Breast epithelium (tissue), 4 donors: ENCODE measurements at places on chromosomes 12 and 14. TPM values are rescaled to one million over a fixed set of nuclear protein-coding genes. Genes with fewer than 3 reads are reported as not detected.

- H3K36me3 ChIP-seq = no peaks in the 10 kb centered on the region
- DNase-seq = no peak
- H3K27me3 ChIP-seq = peaks cover 51% of the 10 kb centered on the region
Measured at GRCh38 chr14:95763875-95764274, 50.0 kb upstream of the TCL1A start.

GRCh38 chr14:85534458-85535293 is 4.7 kb downstream of the FLRT2 start:
- DNase-seq = no peak
- H3K27me3 ChIP-seq = peaks cover 47% of the 10 kb centered on the region
- no peaks in the 10 kb centered on the region for H3K4me1 ChIP-seq
- H3K36me3 ChIP-seq = no peaks in the 10 kb centered on the region
- H3K27ac ChIP-seq = no peak overlapping the region

DNA sequence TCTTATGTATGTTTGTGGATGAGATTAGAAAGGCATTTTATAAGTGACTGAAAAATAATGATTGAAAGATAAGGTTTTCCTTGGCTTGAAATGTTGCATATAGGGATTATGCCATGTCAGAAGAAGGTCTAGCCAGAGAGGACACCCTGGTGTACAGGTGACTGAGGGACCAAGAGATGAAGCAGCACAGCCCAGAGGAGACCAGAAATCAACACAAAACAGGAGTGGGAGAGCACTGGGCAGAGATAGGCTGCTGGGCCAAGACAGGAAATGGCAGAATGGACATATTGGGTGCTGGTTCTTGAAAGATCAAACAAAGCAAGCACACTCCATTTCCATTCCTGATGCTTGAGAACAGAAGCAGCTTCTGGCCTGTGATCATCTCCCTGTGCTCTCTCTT is 24.4 kb upstream of the FRMD6 start:
- no peaks in the 10 kb centered on the region for H3K36me3 ChIP-seq
- no peaks in the 10 kb centered on the region for H3K4me1 ChIP-seq
- no peak overlapping the region for H3K4me3 ChIP-seq
- H3K27me3 ChIP-seq = no peaks in the 10 kb centered on the region
- DNase-seq = no peak
- no peak overlapping the region for H3K27ac ChIP-seq

DNA sequence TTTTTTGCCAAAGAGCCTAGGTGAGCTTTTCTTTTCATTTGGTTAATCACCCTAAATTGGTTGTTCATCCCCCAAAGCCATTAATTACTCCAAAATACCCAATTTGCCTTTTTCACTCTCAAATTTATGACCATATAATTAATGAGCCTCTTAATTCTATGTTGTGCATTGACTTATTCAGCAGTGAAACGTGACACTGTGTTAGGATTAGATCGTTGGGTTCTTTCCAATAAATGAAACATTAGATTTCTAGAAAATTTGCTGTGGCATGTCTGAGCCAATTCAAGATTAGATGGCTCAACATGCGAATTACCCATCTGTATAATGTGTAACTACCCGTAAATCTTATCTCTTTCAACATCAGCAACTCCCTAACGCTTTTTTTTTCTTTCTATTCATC is 273.4 kb downstream of the BMP4 start:
- no peak overlapping the region for H3K27ac ChIP-seq
- H3K27me3 ChIP-seq = no peaks in the 10 kb centered on the region
- no peaks in the 10 kb centered on the region for H3K36me3 ChIP-seq
- DNase-seq = no peak

DNA sequence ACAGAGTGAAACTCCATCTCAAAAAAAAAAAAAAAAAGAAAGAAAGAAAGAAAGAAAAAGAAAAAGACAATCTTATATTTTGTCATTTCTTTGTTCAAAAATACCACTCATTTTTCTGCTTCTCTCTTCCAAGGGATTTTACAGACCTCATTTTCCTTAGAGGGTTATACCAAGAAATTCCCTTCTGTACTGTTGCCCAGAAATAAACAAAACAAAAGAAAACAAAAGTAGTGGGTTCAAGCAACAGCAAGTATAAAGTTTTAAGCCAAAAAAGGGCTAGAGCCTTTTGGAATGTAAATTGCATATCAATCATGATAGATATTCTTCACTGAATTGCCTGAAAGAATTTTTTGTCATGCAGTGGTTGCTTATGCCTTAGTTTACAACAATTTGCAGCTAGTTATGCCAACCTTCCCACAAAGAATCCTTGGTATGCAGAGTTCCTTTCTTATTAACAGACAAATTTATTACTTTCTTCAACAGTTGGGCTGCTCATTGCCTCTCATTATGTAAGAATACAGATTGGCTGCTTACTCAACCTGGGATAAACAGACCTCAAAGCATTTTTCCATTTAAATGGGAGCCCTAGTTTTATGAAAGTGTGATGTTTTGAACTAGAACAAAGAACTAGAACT is 129.1 kb upstream of the PPFIA2 start:
- no peak for DNase-seq
- H3K4me3 ChIP-seq = no peak overlapping the region
- H3K36me3 ChIP-seq = no peaks in the 10 kb centered on the region
- no peaks in the 10 kb centered on the region for H3K4me1 ChIP-seq

DNA sequence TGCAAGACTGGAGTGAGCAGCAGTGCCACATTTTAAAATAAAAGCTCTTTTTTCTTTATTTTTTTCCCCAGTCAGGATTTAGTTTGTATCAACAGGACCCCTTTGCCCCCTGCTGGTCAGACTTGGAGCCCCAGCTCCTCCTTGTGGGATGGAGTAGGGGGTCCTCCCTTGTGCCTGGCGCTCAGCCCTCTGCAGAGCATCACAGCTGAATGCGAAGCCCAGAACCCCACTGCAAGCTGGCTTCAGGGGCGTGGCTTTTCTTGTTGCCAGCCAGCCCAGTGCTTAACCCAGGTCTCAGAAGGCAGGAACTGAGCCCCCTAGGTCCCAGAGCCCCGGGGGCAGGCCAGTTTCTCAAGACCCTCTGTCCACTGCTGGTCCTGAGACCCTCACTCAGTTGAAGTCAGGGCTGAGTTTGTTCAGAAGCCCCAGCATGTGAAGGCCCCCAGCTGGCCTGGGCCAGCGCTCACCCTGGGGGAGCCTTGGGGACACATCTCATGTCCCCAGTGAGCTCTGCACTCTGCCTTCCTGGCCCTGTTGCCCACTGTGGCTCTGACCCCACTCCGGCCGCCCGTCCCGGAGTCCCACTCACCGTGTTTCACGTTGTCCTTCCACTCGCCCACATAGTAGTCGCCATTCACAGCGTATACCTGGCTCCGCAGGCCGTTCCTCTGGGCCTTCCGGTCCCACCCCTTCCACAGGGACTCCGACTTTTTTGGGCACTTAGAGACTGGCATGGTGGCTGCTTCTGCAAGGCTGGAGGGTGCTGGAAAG is 519 bp downstream of the MORN3 start:
- no peak overlapping the region for H3K4me3 ChIP-seq
- H3K4me1 ChIP-seq = peaks cover 9% of the 10 kb centered on the region
- H3K27ac ChIP-seq = no peak overlapping the region
- no peaks in the 10 kb centered on the region for H3K36me3 ChIP-seq
- H3K27me3 ChIP-seq = no peaks in the 10 kb centered on the region

DNA sequence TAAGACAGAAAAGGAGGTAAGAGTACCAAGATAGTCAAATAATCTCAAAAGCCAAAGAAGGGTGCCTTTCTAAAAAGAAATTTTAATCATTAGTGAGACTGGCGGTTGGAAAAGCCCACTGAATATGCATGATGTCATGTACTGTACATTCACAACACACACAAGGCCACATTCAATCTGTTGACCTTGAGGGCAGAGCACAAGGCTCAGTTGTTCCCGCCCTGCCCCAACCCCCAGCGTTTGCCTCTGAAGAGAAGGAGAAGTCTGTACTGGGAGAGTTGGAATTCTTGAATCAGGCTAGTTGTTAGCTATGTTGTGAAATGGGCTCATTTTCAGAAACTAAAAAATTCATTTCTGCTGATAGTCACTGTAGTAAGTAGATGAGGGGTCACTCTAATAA is 50.2 kb upstream of the NID2 start:
- no peak for DNase-seq
- no peak overlapping the region for H3K27ac ChIP-seq
- H3K4me1 ChIP-seq = no peaks in the 10 kb centered on the region
- no peaks in the 10 kb centered on the region for H3K27me3 ChIP-seq
- no peak overlapping the region for H3K4me3 ChIP-seq
- no peaks in the 10 kb centered on the region for H3K36me3 ChIP-seq

GRCh38 chr14:82075566-82075965 is 541.9 kb upstream of the SEL1L start:
- DNase-seq = no peak
- H3K4me1 ChIP-seq = no peaks in the 10 kb centered on the region

- DNase-seq = no peak
- H3K36me3 ChIP-seq = no peaks in the 10 kb centered on the region
- H3K27me3 ChIP-seq = no peaks in the 10 kb centered on the region
- no peaks in the 10 kb centered on the region for H3K4me1 ChIP-seq
- H3K27ac ChIP-seq = no peak overlapping the region
Measured at GRCh38 chr12:109893261-109893995, 6.6 kb upstream of the TCHP start.

- peaks cover 11% of the 10 kb centered on the region for H3K27me3 ChIP-seq
- H3K27ac ChIP-seq = peak overlapping the region; percentile 1
- no peaks in the 10 kb centered on the region for H3K36me3 ChIP-seq
- peaks cover 3% of the 10 kb centered on the region for H3K4me1 ChIP-seq
- peak overlapping the region; percentile 56 for H3K4me3 ChIP-seq
- DNase-seq = no peak
Measured at GRCh38 chr12:132162508-132163031, 18.3 kb downstream of the NOC4L start.

- H3K36me3 ChIP-seq = no peaks in the 10 kb centered on the region
- no peaks in the 10 kb centered on the region for H3K27me3 ChIP-seq
- H3K27ac ChIP-seq = no peak overlapping the region
- H3K4me3 ChIP-seq = no peak overlapping the region
- H3K4me1 ChIP-seq = no peaks in the 10 kb centered on the region
Measured at GRCh38 chr12:105474672-105475071, 144.2 kb downstream of the C12orf75 start.

DNA sequence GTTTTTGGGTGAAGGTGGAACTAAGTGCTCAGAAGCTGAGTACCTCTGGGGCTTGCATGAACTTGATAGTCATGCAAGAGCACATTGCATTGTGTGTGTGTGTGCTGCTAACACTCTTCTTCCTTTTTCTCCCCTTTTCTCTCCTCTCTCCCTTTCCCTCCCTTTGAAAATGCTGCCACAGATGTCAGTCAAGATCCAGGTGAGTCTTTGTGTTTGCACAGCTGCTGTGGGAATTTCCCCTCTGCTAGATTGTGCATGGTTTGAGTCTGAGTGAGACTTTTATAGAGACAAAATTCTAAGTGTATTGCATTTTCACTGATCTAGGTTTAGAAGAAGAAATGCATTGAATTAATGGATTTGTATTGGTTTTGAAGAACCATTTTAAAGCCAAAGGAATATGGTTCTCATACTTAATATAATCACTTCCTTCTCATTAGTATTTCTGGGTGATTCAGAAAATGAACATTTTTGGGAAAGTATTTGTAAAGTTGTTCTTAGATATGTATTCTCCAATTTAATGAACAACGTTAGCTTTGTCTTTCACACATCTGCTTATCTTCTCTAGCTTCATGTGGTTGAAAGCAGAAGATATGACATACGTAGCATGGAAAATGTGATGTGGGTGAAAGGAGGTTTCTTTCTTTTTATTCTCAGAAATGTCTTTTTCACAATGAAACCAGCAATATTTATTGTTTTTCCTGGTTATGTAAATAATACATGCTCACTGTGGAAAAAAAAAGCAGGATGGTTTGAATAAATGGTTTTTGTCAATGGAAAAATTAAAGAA is 108.5 kb downstream of the NRXN3 start:
- no peaks in the 10 kb centered on the region for H3K36me3 ChIP-seq
- H3K4me3 ChIP-seq = no peak overlapping the region
- H3K4me1 ChIP-seq = no peaks in the 10 kb centered on the region

Gene MSRB3
- total RNA-seq = 35.0 TPM

Gene CSRP2
- 89.5 TPM for total RNA-seq

Gene TMEM119
- 21.0 TPM for total RNA-seq

Gene PTGER2
- total RNA-seq = 1.8 TPM

Gene KRT8
- total RNA-seq = 153 TPM

Gene RASSF9
- total RNA-seq = 2.9 TPM

Gene GPD1
- total RNA-seq = 280 TPM

Gene SAV1
- 77.0 TPM for total RNA-seq
